Sciatic nerve (tissue), 2 donors: ENCODE measurements at places on chromosomes 2 and 18.
A peak's percentile ranks its signal among the peaks of the same experiment; 100 is the strongest.

DNA sequence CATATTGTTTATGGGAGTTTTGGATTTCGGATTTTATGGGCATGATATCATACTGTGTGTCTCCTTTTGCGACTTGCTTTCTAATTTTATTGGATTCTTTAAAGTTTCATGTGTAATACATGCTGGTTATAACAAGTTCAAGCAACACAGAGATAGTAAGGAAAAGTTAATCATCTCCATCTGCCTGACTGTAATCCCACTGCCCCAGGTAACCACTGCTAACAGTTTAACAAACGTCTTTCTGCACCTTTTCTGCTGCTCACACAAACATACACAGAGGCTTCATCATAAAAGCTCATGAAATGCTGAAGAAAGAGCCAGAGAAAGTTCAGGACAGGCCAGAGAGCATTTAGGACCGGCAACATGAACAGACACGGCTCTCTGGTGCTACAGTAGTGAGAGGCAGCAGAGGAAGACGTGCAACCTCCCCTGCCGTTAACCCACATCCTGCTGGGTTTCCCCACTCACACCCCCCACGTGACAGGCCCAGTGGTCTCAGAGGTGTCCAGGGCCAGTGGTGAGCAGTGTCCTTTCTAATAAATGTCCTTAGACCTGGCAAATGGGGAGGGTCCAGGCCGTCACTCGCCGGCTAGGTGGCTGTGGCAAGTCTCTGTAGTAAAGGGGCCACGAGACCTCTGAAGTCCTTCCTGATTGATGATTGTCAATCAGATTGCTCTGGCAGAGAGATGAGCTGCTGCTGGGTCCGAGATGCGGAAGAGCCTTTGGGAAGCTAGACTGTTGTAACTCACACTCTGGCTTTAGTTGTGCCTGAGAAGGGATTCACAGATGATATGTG, 43.0 kb upstream of the SLC1A4 start:
- DNase-seq, result no peak

DNA sequence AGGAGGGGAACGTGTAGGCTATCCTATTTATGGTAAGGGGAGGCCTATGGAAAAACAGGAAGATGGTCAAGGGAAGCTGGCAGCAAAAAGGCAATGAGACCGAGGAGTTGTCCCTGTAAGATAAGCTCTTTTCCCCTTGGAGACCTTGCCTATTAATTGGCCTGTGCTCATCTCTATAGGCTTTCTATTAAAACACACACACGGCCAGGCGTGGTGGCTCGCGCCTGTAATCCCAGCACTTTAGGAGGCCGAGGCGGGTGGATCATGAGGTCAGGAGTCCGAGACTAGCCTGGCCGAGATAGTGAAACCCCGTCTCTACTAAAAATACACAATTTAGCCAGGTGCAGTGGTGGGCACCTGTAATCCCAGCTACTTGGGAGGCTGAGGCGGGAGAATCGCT, 32.1 kb downstream of the EPAS1 start:
- DNase-seq, result no peak

- no peak for DNase-seq
These were observed 1.8 kb upstream of the KLHL41 start for GRCh38 chr2:169507698-169508097.

DNA sequence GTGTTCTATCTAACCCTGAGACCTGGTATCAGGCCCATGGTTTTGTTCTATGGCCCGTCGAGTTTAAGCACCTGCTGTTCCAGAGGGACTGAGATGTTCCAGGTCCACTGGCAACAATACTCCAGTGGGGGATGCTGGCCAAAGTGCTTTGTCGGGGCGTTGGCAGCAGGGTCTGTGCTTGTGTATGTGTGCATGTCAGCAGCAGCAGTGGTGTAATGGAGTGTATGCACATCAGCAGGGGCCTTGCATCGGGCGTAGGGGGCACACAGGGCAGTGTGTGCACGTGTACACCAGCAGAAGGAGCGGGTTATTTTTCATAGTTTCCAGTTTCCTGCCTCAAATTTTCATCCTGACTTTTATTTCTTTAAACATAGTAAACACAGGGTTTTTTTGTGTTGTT, 37.8 kb upstream of the THUMPD2 start:
- DNase-seq, result no peak

- DNase-seq, result no peak
These were observed 2.3 kb downstream of the ASAP2 start for GRCh38 chr2:9208875-9209274.

GRCh38 chr18:68660354-68661183, 54.3 kb downstream of the TMX3 start:
- no peak for DNase-seq

DNA sequence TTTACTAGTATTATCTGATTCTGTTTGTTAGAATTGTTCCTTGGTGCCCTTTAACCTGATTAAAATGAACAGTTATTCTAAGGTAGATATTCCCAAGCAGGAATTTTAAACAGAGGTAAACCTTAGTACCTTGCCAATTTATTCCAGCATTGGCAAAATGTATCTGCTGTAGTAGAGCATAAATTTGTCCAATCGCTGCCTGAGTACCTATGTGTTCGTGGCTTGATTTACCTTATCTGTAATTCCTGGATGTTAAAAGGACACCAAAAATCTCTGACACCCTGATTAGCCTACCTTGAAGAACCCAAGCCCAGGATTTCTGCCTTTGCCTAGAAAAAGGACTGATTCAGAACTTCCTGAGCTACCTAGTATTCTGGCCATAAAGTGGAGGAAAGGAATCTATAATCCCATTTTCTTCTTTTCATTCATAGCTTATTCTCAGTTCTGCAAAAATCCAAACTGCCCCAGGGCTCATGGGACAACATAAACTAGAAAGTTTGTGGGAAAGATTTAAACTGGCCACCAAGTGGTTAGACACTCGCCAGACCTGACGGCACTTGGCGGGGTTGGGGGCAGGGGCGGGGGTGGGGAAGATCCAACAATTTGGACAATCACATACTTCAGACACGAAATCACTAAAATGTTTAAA, 16.2 kb upstream of the ZCCHC2 start:
- DNase-seq, result no peak

GRCh38 chr2:126885751-126886210, 12.9 kb upstream of the TEX51 start:
- DNase-seq, result peak; percentile 76

GRCh38 chr2:233686928-233687327, 5.2 kb downstream of the UGT1A7 start:
- no peak for DNase-seq

DNA sequence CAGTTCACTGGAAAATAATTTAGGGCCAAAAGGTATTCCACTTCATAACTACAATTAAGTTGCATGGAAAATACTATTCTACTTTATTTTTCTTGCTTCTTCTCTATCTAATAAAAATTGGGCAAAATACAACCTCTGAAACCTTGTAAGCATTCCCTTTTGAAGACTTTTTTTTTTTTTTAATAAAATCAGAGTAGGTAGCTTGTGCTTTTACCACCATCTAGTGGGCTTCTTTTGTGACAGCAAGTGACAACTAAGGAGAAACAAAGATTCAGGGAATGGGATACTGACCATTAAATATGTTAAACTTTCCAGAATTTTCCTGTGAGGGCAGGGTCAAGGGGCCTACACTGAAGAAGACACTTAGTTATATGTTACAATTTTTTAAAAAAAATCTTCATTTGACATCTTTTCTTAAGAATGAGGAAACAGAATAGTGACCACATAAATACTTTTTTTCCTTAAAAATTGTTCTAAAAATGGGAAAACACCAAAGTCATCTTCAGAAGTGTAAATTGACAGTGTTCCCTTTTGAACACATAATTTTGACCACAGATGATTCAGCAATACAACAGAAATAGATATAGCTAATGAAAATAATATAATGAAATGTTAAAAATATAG, 1183.2 kb upstream of the ACVR2A start:
- DNase-seq, result no peak

- no peak for DNase-seq
These were observed 150.3 kb upstream of the DNMT3A start for GRCh38 chr2:25491966-25492532.

GRCh38 chr18:69956057-69956456, 8.4 kb upstream of the CD226 start:
- DNase-seq, result no peak

DNA sequence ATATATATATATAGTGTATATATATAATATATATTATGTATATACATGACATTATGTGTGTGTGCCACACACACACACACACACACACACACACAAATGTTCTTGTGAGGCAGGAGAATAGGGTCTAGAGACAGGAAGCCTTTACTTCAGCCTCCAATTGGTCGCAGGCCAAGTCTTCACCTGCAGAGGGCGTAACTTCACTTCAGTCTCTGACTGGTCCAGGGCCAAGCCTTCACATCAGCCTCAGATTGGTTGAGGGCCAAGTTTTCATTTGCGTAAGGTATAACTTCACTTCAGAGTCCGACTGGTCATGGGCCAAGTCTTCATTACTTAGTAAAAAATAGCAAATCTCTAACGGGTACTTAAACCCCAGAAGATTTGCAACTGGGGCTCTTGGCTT, 13.2 kb upstream of the SS18 start:
- DNase-seq, result no peak

GRCh38 chr2:12965540-12966269, 249.0 kb downstream of the TRIB2 start:
- DNase-seq, result no peak
